Neural progenitor cell (in vitro differentiated cells): ENCODE measurements at places on chromosomes 1 and 21.
A peak's percentile ranks its signal among the peaks of the same experiment; 100 is the strongest.

DNA sequence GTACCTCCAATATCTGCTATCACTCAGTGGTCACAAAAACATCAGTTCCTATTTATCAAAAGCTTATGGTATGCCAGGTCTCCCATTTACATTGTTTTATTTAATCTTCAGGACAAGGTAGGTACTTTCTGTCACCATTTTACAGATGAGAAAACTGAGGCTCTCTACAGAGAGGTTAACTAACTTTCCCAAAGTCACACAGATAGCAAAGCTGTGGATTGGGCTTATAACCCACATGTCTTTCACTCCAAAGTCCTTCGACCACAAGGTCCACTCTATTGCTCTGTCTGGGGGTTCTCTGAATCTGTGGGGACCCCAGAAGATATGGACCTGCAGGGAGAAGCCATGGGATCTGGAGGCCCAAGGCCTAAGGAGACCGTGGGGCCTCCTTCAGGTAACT, 26.6 kb upstream of the EPS8L3 start:
- no peak for DNase-seq

DNA sequence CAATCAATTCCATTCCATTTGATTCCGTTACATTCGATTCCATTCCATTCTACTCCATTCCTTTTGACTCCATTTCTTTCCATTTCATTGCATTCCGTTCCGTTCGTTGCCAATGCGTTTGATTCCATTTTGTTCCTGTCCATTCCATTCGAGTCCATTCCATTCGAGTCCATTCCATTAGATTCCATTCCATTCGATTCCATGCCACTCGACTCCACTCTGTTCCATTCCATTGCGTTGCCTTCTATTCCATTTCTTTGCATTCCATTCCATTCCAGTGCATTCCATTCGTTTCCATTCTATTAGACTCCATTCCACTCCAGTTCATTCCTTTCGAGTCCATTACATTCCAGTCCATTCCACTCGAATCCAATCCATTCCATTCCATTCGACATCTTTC, 2587.5 kb upstream of the TPTE start:
- DNase-seq = no peak

DNA sequence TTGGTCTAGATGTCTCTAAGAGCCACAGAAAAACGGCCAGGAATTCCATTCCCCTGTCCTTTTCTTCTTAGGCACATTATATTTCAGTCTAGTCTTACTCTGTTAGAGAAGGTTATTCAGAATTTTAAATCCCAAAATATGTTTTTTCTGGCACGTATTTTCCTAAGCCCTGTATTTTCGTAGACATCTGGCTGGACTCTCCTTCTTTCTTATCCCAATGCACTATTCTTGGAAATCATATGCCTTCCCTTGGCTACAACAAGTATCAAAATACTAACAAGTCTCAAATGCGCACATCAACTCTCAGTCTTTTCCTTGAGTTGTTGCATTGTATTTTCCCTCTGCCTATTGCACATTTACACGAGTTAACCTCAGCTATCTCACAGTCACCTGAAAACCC, 96.2 kb downstream of the DPYD start:
- no peak for DNase-seq

DNA sequence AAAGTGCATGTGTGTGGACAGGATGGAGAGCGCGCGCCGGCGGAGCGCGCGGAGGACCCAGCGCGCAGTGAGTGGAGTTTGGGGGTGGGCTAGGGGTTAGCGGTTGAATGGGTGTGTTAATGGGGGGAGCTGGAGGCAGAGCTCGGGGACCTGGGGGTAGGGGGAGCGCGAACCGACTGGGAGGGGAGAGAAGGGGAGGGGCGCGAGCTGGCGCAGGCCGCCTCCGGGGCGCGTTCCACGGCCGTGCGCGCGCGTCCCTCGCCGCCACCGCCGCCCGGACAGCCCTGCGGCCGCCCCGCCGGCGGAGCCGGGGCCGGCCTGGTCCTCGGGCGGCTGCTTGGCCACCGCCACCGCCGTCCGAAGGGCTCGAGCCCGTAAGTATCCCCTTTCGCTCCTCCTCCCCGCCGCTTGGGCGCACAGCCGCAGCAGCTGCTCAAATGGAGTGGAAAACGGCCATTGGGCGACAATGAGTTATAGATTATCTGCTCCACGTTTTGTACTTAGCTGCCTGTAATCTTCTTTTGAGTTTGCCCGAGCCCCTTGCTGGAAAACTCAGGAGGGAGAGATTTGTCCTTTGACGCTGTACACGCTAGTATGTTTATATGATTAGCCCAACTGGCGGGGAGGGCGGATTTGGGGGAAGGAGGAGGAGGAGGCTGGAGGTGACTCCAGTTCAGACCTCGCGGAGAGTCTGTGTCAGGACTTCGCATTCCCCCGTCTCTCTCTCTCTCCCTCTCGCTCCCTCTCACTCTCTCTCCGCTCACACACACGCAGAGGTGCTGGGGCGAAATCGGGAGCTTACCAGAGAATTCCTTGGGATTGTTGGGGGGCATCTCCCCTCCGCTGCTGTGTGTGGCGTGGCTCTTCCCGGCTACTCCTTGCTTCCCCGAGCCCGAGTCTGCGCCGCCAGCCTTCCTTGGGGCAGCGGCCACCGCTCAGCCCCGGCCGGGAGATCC, at the start of gene ADGRL2:
TSS of gene ADGRL2 (plus strand) at position 240 of the 956 bp plus-strand sequence. CDS start 36,051 bp downstream, outside the sequence.
- DNase-seq = peak; percentile 94

- DNase-seq = peak; percentile 74
Observed at GRCh38 chr21:37700641-37701202, 215.5 kb downstream of the KCNJ6 start.

GRCh38 chr1:164638492-164639202, 79.7 kb downstream of the PBX1 start:
- no peak for DNase-seq

DNA sequence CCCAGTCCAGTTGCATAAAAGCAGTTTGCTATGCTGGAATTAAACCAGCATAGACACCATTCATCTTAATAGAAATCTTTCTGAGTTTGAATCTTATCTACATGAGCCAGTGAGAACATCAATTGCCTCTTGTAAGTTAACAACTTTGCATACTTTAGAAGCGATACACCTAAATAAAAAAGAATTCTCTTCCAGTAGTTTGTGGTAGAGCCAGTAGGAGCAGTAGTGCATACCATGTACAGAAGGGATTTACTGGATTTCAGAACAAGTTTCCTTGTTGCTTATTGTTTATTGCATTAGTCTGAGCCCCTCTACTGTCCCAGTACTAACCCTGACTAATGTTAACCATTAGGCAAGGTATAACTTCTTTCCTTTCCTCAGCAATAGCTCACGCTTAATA, 313.1 kb downstream of the TGFB2 start:
- no peak for DNase-seq

- DNase-seq = no peak
Observed at GRCh38 chr1:228860911-228861831, 125.9 kb downstream of the RHOU start.

DNA sequence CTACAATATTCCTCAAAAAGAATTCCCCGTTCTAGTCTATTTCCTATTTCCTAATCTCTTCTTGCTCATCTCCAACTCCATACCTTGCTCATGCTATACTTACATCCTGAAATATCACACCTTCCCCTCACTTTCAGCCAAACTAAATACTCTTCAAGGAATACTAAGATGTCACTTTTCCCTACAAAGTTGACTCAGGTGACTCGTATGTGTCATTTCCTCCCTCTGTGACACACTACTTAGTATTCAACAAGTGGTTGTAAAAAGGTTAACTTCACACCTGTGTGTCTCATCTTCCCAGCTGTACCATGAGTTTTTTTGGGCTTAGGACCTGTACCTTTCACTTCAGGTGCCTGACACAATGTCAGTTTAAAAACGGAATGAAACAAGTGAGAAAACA, 81.9 kb upstream of the LBR start:
- DNase-seq = no peak

- no peak for DNase-seq
Observed at GRCh38 chr1:152501704-152502103, 8.9 kb upstream of the LCE5A start.

GRCh38 chr1:184044603-184045376, 6.7 kb upstream of the TSEN15 start:
- no peak for DNase-seq
